ENCODE measurements at places on chromosomes 5 and 9.
A peak's percentile ranks its signal among the peaks of the same experiment; 100 is the strongest.

GRCh38 chr5:119301210-119301609, 54.6 kb upstream of the TNFAIP8 start:
- no peak for DNase-seq

- DNase-seq, result no peak
Observed at GRCh38 chr9:631596-631995, 209.9 kb upstream of the DMRT1 start.

GRCh38 chr9:14654932-14655331, 38.3 kb downstream of the ZDHHC21 start:
- peak; percentile 3 for DNase-seq

DNA sequence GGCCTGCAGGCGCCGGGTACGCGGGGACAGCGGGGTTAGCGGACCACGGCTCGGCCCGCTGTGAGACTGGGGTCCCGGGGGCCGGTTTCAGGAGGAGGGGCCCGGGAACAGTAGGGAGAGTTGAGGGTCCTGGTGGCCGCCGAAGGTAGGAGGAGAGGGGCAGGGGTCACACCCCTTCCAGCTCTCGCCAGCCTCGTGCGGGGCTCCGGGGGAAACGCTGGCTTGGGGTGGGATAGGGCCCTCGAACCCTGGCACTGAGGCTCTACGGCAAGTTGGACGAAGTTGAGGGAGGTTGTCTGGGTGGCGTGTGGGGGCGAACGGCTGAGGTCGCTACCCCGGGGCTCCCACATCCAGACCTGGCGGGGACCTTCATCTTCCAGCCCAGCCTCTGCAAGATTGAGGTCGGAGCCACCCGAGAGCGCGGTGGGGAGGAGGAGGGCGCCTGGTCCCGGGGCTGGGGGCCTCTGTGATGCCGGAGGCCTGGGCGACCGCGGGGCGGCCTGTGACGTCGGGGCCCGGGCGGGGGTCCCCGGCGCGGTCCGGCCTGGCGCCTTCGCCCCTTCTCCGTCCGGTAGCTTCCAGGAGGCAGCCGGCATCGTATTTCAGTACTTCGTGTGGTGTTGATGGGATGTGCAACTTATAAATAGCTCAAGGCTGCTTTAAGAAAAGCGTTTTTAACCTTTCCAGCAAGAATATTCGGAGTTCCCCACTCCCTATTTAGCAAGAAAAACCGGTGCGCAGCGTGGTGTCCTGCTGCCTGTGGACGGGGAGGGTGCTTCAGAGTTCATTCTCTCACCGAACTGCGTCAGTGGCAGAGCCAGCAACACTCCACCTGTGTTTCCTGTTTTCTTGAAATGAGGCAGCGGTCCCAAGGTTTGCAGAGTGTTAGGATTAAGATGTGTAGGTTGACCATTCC, 902 bp downstream of the HABP4 start:
- DNase-seq, result no peak

All from NCI-H2227 treated with DMSO at 0.1 percent for 48 hours (cell line).